ENCODE measurements at places on chromosomes 12 and 14.

DNA sequence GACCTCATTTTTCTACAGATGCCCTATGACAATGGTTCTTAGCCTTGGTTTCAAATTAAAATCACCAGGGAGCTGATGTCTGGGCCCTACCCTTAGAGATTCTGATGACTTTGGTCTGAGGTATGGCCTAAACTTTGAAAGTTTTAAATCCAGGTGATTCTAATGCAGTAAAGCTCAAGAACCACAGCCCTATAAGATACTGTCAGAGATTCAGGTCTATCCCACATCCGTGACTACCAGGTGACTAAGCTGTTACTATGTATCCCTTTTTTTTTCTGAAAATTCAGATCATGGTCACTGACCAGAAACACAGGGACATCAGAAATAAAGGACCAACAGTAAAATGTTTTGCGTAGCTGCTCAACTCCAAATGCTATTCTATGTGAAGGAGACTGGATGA, 148.8 kb upstream of the BMP4 start:
- DNase-seq = no peak

DNA sequence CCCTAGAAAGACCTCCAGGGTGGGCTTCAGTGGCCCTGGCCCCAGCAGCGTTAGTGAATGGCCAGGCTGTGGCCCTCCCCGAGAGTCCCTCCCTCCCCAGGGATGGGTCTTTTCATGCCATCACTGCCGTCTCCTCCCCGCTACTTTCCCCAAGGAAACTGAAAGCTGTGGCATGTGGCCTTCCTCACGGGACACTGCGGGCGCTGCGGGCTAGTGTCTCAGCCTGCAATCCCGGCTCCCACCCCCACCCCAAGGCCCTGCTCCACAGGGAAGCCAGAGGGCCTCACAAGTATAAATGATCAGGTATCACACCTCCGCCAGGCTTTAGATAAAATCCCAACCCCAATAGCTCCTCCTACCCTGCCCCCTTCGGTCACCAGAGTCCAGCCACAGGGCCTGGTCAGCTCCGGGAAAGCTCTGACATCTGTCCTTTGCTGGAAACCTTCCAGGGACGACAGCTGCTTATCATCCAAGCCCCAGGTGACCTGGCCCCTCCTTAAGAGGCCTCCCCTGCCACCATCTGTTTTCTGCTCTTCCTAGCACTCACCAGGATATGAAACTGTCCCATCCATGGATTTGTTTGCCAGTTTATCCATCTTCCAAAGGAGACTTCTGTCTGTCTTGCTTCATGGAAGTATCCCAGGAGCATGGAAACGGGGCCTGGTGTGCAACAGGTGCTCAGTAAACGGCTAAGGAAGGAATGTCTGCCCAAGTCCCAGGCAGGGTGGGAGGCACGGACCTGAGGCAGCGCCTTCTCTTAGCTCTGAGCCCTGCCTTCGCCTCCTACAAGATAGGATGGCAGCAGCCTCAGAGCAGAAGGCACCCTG, 31.6 kb downstream of the CCDC85C start:
- DNase-seq = no peak

DNA sequence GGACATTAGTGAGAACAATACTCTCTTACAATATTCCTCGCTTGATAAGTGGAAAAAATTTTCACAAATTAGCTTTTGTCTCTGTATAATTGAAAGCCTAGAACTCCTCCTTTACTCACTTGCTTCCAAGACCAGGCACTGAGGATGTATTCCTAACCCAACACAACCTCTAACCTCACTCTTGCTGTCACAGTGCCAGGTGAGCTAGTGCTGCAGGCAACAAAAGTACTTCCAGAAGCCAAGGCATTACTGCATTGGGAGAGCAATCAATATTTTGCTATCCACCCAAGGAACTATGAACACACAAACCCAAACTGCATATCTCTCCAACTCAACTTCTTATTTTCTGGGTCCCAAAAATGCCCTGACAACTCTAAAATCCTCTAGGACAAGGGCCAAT, 1081.0 kb downstream of the VRK1 start:
- DNase-seq = no peak

DNA sequence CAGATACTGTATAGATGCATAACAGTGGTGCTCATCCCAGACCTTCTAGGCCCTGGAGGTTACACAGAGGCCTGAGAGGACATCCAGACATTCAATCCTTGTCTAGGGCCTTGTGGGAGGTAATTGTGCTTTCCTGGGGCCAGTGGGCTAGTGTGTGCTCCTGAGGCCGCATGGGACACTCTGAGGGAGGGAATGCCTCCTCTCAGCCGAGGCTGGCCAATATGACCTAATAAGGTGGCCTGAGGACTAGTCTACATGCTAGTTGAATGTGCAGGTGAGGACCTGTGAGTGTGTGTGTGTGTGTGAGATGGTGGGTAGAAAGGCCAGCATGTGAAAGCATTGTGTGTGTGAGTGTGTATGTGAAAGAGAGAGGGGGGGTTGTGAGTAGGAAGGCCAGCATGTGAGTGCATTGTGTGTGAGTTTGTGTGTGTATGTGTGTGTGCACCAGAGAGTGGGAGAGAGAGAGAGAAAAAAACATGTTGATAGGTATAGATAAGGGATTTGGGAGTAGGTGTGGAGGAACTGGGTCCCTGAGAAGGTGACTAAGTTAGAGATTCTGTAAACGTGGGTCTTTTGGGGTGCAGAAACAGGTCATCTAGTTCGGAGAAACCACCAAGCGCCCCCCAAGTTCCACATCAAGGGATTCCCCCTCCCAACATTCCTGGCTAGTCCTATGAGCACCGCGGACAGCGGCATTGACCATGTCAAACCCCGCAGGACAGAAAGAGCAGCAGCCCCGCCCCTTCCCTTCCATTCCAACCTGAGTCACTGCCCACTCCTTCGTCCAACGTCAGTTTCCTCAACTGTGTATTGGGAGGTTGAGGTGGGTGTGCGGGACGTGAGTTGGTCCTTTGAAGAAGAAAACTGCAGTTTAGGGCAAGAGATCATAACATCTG, 9.7 kb upstream of the KRT81 start:
- DNase-seq = no peak

DNA sequence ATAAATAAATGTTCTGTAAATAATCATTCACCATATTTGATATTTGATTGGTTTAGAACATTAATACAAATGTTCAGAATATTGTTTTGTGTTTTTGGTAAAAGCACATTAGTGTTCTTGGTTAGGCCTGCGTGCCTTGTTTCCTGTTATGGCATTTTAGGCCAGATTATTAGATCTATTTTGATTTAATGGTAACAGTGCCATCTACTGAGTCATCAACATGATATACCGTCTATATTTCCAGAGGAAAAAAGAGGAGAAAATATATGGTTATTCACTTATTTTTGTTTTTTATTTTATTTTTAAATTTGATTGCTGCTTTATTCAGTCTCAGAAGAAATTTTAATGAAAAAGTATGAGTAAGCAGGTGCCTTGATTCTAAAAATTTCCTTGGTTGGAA, 60.3 kb downstream of the GPHN start:
- no peak for DNase-seq

DNA sequence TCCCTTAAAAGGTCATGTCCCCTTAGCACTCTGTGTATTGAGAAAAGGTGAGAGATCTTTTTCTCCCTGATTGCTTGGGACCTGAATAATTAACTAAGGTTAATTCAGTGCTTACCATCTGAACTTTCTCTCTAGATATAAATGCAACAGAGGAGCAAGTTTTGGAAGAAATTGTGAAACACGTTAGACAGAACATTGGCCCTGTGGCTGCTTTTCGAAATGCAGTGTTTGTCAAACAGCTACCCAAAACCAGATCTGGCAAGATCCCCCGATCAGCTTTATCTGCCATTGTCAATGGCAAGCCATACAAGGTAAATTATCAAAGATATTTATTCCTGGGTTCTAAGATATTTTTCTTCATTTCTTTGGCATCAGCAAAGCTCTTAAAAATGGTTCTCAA, 175.5 kb downstream of the ACSS3 start:
- no peak for DNase-seq

GRCh38 chr14:97944380-97944779, 1147.2 kb downstream of the VRK1 start:
- DNase-seq = no peak

DNA sequence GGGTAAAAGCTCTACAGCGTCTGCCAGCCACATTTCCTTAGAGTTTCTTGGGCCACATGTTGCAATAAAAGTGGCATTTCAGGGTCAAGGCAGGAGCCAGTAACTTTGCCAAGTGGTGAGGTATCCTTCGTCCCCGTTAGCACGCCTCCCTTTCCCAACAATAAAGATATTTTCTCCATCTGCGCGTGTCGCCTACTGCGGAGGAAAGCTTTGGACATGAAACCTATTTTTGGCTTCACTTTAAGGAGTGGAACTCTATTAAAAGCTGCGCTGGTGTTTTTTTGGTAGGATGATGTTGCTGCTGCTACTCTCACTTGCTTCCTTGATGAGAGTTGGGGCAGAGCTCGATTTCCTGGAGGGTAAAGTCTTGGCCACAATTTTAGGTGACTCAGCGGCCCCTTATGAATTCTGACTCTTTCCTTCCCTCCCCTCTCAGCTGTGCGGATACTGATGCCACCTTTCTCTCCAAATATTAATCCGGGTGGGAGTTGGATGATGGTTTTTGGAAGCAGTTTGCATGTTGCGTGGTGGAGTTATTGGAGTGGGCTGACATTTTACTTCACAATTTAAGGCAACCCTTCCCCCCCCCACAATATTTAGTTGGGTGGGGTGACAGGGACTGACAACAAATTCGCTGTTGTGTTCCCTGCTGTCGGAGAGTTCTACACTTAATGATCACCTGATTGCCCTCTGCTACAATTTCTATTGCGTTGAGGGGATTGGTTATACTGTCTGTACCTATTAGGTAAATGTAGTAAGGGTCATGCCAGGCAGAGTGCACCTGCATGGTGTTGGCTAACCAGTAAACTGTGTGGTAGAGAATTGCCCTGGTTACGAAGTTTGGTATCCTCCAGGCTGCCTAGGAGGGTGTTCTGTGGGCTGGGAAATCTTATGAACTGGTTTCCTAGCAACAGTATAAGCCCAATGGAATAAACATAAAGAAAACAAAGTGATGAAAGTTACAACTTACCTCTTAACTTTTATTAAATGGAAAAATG, 1.1 kb downstream of the CCDC91 start:
- no peak for DNase-seq

DNA sequence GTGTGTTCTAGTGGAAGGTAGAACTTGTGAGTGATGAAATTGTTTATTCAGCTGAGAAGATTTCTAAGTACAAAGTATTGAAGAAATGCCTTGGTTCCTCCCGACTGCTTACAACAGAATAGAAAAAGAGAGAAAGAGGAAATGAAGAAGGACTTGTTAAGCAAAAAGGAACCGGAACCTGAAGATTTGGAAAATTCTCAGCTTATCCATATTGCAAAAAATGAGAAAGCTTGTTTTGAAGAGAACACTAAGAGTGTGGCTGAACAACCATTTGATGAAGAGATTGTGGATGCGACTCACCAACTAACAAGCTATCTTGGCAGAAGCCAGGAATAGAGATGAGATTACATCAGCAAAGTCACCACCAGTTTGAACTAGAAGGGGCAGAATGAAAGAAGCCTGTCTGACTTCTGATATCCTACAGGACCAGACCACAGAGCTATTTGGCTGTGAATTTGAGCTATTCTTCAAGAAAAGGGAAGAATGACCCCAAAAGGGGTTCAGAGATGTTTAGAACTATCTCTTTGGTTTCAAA, 15.1 kb downstream of the NDUFA9 start:
- DNase-seq = no peak

- DNase-seq = no peak
These were observed 550.7 kb downstream of the SLC6A15 start for GRCh38 chr12:84361651-84362551.

DNA sequence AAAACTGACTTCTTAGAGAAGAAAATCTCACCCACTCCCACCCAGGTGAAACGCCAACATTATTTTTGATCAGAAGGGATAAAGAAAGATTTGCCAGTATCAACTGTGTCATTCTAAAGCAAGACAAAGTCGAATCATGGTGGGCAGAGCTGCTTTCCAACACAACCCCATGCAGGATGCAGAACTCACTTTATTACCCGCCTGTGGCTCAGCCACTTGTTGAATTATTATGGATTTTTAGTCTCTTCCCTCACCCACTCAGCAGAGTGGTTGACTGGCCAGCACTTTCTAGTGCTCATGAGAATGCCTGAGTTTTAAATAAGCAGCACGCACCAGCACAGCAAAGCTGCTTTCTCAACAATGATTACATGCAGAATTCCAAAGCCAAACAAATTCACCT, 32.1 kb downstream of the CRACR2A start:
- DNase-seq = no peak

GRCh38 chr12:25859976-25860375, 98.5 kb upstream of the RASSF8 start:
- no peak for DNase-seq

DNA sequence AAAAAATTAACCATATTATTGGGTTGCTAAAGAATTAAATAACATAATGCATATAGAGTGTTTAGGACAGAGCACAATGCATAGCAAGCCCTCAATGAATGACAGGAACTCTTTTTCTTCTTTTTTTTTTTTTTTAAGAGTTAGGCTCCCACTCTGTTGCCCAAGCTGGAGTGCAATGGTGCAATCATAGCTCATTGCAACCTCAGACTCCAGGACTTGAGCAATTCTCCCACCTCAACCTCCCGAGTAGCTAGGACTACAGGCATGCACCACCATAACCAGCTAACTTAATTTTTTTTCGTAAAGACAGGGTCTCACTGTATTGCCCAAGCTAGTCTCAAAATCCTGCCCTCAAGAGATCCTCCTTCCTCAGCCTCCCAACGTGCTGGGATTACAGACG, 20.5 kb upstream of the MTERF2 start:
- no peak for DNase-seq

DNA sequence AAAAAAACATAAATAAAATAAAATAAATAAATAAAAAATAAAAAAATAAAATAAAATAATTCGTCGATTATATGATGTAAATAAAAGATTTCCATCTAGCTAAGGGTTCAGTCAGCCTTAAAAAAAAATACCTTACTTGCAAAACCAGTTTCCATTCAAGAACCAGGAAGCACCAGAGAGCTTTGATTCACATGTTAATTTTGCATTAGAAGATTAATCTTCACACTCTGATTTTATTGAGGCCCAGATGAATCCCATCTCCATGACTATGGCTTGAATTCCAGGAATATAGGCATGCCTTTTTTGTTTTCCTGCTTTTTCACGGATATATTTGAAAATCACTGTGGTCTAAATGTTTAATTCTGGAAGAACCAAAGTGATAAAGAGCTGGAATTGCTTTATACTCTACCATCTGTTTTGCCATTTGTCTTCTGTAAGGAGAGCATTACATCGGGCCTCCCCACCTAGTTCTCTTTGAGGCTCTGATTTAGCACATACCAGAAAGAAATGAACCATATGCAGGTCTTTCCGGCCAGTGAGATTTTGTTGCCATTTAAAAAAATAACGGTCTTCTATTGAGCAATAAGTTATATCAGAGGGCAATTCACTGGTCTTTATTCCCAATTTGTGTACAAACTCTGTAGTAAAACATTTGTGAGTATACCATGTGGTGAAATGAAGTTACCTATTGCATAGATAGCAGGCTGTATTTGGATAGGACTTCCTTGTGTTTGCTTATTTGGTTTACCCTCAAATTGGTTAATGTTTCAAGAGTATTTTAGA, 175.5 kb downstream of the AEBP2 start:
- DNase-seq = no peak

- DNase-seq = no peak
These were observed 8.1 kb downstream of the LRRC43 start for GRCh38 chr12:122190842-122191668.

Data from activated CD8-positive, alpha-beta memory T cell treated with anti-CD3 and anti-CD28 coated beads for 48 hours (primary cell).